ENCODE measurements at places on chromosomes 12 and 14.

- no peak for DNase-seq
Measured at GRCh38 chr14:94884616-94885230, 114.8 kb upstream of the GSC start.

GRCh38 chr14:47269756-47270492 lies 405.5 kb downstream of the MDGA2 start:
- DNase-seq: no peak

- no peak for DNase-seq
Measured at GRCh38 chr12:90404071-90404470, 550.9 kb downstream of the CCER1 start.

DNA sequence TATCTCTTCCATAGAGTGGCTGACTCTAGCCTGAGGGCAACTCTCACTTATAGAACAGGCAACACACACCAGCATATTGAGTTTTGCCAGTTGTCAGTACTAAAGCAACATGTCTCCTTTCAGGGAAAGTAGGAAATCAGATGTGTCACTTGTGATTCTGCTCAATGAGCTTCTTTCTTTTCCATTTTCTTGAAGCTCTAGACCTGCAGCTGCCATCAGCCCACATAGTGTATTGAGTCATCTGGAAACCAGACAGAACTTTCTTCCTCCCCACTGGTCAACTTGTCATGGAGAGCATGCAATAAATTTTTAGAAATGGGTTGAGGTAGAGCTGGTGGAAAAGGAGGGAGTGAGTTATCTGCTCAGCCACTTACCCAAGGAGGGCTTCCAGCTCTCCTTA lies 209.0 kb upstream of the PLEKHG7 start:
- no peak for DNase-seq

- DNase-seq: no peak
Measured at GRCh38 chr12:77087427-77087826, 22.1 kb upstream of the E2F7 start.

GRCh38 chr12:97452230-97452629 lies 10.4 kb upstream of the RMST start:
- DNase-seq: no peak

DNA sequence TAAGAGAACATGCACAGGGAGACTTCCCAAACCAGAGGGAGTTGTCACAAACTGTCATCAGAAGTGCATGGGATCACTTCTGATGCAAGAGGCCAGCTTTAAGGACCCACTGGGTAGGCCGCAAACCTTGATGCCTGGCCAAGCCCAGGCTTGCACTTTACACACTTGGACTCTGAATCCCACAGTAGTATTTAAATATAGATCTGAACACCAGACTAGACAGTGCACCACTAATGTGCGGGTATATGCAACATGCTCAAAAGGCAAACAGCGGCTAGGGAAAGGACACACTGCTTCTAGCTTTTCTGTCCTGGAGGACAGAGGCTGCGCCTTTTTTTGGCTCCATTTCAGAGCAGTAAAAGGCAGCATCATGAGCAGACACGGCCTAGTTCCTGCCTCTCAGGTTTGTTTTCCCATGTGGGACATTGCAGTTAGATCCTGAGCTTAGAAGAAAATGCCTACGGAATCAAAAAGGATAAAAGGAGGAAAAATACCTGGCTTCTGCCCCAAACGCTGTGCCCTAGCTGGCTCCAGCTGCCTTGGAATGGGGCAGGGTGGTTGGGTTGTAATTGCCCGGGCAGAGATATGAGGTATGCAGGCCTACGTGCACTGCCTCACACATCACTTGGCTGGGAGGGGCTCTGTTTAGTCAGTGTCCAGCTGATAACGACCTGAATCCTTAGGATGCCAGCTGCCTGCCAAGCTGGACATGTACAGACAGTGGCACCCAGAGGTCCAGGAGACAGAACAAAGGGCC lies 84.5 kb upstream of the EGLN3 start:
- DNase-seq: peak; percentile 86

All from cardiac septum (tissue), 1 donor.